ENCODE measurements at places on chromosomes 2 and 18. TPM values are rescaled to one million over a fixed set of nuclear protein-coding genes. Genes with fewer than 3 reads are reported as not detected.

Gene EPHA4
- total RNA-seq, result 2.3 TPM

Gene EVA1A
- total RNA-seq, result not detected

Gene NAT8
- total RNA-seq, result not detected

Gene PDCD1
- 53.0 TPM for total RNA-seq

Gene BZW1
- 497 TPM for total RNA-seq

Gene TMEM247
- not detected for total RNA-seq

Data from activated CD8-positive, alpha-beta memory T cell treated with anti-CD3 and anti-CD28 coated beads for 36 hours (primary cell).